Cardiac septum (tissue), 1 donor: ENCODE measurements at places on chromosomes 5 and 9. TPM values are rescaled to one million over a fixed set of nuclear protein-coding genes. Genes with fewer than 3 reads are reported as not detected.

DNA sequence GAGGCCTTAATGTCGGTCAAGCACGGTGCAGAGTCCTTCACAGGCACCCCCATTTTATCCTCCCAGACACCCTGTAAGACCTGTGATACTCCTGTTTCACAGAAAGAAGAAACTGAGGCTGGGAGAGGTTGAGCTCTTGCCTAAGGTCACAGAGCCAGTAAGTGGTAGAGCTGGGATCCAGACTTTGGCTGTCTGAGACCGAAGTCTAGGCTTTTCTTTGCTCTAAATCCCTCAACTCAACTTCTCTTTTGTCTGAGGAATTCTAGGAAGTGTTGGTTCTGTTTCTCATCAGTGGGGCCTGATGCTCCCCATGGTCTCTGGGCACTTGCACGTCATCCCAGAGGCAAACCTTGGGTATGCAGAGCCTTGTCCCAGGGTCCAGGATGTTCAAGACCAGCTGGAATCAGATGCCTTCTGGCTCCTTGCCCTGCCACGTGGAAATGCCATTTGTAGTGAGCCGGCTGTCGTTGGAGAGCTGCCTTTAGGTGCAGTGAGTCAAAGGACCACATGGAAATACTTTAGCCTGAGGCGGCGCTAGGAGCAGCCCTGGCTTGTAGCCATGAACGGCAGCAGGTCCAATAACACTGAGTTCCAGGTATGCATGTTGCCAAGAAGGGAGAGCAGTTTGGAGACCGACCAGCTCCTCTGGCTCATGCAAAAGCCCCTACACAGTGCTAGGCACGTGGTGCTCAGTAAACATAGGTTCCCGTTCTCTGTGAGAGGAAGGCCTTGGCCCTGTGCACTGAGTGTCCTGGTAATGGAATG, 9.2 kb downstream of the DCANP1 start:
- no peak for DNase-seq

DNA sequence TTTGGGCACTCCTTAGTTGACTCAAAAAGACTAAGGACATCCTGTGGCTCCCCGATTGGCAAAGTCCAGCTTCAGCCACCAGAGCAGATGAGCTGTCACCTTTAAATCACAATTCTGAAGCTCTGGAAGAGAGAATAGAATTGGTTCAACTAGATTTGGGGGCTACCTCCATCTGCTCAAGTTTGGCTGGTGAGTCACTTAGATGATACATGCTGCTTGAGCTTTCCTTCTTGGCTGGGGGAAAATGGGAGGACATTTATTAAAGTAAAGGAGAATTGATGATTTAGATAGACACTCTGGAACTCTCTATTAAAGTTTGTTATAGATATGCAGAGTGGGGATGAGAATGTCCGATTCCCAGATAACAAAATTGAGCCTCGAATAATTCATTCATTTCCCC, 30.0 kb upstream of the GRIA1 start:
- no peak for DNase-seq

GRCh38 chr9:90007516-90008440, 403.0 kb downstream of the GADD45G start:
- no peak for DNase-seq

GRCh38 chr5:103669615-103670014, 107.0 kb upstream of the NUDT12 start:
- no peak for DNase-seq

- no peak for DNase-seq
Measured at GRCh38 chr5:169095976-169096375, 205.0 kb downstream of the SLIT3 start.

DNA sequence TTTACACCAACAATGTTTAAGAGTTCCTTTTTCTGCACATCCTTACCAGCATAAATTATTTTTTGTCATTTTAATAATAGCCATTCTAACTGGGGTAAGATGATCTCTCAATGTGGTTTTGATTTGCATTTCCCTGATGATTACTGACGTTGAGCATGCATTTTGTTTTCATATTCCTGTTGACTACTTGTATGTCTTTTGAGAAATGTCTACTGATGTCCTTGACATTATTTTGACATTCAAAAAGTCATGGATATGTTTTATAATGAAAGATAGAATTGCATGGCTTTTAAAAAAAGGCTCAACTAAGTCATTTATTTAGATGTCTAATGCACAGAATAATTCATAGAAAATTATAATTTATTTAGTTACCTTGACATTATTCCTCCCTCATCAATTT, 381.6 kb upstream of the C9orf72 start:
- no peak for DNase-seq

GRCh38 chr5:82354543-82354942, 76.4 kb upstream of the RPS23 start:
- no peak for DNase-seq

DNA sequence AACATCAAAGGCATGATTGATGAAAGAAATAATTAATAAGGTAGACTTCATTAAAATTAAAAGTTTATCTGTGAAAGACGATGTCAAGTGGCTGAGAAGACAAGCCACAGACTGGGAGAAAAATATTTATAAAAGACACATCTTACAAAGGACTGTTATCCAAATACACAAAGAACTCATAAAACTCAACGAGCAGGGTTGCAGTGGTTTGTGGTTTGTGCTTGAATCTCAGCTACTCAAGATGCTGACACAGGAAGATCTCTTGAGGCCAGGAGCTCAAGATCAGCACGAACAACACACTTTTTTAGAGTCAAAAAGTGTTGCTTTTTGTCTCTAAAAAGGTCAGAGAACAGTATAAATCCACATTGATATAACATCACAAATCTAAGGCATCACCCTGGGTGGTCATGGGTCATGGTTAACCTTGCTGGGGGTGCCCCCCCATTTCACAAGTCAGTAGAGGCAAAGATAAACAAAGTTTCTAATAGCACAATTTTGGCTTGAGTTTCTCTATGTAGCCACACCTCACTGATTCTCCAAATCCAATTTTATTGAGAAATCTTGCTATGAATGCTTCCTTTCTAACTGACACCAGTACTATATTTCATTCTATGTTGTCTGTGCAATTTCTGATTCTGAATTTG, 342.9 kb upstream of the RPS23 start:
- DNase-seq = no peak

- DNase-seq = no peak
Measured at GRCh38 chr5:1285883-1286291, 9.0 kb downstream of the TERT start.

DNA sequence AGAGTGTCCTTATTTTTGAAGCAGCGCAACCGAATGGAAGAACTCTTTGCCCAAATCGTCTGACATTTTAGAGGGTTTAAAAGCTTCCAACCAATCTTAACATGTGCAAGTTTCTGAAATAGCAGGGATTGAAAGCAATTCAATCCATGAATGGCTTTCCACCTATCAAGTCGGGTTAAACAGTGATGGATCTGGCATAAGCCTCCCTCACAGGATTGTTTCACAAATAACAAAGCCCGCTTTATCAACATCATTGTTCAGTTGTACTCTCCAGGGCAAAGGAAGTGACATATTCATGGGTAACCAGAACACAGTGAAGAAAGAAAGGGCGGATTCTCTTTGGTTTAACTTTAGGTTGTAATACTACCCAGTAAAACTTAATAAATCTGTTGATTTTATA, 497.3 kb downstream of the MTRR start:
- DNase-seq = no peak

GRCh38 chr9:4654084-4654483, 8.0 kb upstream of the PLPP6 start:
- DNase-seq = no peak

DNA sequence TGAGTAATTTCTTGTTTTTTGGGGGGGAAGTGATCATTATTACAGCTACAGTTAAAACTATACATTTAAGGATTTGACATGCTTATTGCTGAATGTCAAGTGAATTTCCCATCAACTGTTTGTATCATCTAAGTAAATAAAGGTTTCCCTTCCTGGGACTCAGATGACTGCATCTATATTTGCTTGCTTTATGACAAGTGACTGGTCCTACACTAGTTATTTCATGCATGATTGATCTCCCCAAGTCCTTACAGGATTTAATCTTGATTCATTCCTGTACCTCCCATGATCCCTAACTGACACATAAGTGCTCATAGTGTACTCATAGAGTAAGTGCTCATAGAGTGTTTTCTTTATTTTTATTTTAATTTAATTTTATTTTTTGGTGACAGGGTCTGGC, 2.8 kb downstream of the TXNDC8 start:
- DNase-seq = no peak

GRCh38 chr5:171984748-171985419, 21.6 kb downstream of the FBXW11 start:
- no peak for DNase-seq

GRCh38 chr5:173831196-173831914, 56.8 kb upstream of the CPEB4 start:
- DNase-seq = no peak

- DNase-seq = no peak
Measured at GRCh38 chr5:53112909-53113308, 3.4 kb upstream of the MOCS2 start.

DNA sequence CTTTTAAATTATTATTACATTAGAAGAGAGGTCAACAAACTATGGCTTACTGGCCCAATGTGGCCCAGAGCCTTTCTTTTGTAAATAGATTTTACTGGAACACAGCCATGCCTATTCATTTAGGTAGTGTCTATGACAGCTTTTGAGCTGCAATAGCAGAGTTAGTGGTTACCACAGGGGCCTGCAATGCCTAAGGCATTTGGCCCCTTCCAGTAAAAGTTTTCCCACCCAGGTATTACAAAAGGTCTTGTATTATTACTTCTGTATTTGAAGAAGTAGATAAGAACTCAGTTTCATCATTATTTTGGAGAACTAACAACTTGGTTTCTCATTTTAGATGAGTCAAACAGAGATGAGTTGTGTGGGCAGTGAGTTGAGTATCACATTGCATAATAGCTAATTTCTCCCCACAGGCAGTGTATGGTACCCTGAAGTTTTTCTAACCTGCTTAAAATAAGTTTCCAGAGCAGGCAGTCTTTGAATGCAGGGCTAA, 9.5 kb downstream of the MTRR start:
- no peak for DNase-seq

DNA sequence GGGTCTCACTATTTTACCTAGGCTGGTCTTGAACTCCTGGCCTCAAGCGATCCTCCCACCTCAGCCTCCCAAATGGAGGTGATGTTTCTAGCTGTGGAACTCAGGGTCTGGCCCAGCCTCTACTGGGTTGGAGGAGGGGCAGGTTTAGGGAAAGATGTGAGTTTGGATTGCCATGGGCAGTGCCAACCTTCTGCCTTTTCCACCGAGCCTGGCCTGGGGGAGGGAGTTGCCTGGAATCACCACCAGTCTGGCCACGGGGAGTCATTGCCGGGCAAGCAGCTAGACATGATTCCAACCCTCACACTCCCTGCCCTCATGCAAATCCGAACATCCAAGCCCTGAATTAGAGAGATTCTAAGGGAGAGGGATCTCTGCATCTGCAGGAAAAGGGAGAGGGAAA, 21.0 kb upstream of the VDAC1 start:
- DNase-seq = no peak

DNA sequence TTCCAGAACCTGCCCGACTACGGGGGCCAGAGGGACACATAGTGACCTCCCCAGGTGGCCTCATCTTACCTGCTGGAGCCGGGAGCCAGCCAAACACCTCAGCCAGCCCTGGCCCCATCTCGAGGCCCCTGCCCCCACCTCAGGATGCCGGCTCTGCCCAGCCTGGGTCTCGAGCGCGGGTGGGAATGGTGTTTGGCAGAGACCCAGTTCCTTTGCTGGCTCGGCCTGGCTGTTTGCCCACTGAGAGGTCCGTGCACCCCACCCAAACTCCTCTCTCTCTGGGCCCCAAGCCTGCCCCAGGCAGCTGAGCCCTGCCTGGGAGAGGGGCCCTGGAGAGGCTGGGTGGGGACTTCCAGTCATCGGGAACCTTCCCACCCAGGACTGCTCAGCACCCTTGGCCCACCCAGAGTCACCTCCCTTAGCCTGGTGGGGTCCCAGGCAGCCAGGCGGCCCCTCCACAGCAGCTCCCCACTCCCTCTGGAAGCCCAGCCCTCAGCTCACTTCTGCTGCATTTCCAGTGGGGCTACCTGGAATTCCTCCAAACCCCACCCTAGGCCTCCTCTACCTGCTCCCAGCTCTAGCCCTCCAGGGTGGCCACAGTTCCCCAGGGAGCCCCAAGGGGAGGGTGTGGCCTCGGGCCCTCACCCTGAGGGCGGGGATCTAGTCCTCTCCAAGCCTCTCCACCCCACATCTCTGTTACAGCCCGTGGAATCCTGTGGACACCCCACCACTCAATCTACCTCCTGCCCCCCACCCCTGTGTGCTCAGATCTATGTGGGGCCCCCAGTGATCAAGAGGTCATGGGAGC, 42.4 kb upstream of the UBAC1 start:
- no peak for DNase-seq

PCBD2 gene
- 21.2 TPM for total RNA-seq

TMEM215 gene
- total RNA-seq = not detected

GRXCR2 gene
- total RNA-seq = 0.78 TPM

PCDHA9 gene
- 0.03 TPM for total RNA-seq

TPPP gene
- total RNA-seq = 7.3 TPM

LRRC19 gene
- not detected for total RNA-seq

COL23A1 gene
- 16.5 TPM for total RNA-seq

HACD4 gene
- 0.65 TPM for total RNA-seq
